T-cell (primary cell): ENCODE measurements at places on chromosomes 3 and 15.

- no peaks in the 10 kb centered on the region for H3K27me3 ChIP-seq
- H3K4me1 ChIP-seq = no peaks in the 10 kb centered on the region
- DNase-seq = no peak
- H3K36me3 ChIP-seq = no peaks in the 10 kb centered on the region
These were observed 100.4 kb upstream of the NDN start for GRCh38 chr15:23787346-23788105.

DNA sequence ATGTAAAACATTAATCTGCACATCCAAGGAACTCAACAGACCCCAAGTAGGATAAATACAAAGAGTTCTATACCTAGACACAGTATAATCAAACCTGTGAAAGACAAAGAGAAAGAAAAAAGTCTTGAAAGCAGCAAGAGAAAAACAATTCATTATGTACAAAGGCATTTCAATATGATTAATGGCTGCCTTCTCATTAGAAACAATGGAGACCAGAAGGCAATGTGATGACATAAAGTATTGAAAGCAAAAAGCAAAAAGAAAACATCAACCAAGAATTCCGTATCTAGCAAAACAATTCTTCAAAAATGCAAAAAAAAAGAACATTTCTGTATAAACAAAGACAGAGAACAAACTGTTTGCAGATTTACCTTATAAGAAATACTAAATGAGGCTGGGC, 81.1 kb downstream of the XXYLT1 start:
- H3K4me3 ChIP-seq = no peak overlapping the region
- no peak for DNase-seq
- H3K4me1 ChIP-seq = peaks cover 14% of the 10 kb centered on the region

DNA sequence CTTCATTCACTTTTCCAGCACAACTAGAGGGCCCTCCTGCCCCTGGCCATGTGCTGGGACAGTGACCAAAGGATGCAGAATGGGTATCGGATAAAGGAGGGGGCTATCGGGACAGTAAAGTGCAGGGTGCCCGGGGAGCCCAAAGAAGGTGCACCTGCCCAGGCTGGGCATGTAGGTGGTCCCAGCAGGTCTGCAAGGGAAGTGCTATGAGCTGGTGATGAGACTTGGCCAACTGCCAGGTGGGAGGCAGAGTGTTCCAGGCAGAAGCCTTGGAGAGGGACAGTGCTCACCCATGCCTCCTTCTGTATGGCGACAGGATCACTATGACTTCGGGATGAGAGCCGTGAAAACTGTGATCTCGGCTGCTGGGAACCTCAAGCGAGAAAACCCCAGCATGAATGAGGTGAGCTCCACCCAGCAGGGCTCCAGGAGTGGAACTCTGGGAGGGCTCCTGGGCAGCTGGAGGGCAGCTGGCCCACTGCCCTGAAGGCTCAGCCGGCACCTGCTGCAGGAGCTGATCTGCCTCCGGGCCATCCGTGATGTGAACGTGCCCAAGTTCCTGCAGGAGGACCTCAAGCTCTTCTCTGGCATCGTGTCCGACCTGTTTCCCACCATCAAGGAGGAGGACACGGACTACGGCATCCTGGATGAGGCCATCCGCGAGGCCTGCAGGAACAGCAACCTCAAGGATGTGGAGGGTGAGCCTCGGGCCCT, 48.4 kb downstream of the DNAH1 start:
- no peak for DNase-seq
- H3K27ac ChIP-seq = no peak overlapping the region
- H3K36me3 ChIP-seq = peaks cover 79% of the 10 kb centered on the region

DNA sequence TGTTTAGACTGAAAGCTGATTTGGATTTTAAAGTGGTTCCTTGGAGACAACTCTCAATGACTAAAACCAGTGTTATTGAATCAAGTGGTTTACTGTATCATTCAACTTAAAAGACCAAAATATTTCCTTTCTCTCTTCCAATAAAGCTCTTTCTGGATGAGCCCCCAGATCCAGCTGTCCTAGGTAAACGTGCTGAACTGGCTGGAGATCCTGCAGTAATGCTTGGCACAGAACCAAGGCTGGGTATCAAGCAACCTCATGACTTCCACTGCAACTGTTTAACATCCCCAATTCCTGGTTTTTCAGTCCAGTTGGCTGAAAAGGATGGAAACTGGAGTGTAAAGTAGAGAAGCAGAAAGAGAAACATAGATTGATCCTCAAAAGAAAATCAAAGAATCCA, 28.9 kb downstream of the SEC22C start:
- H3K4me1 ChIP-seq = peaks cover 15% of the 10 kb centered on the region
- H3K27ac ChIP-seq = no peak overlapping the region
- no peak overlapping the region for H3K4me3 ChIP-seq
- H3K27me3 ChIP-seq = no peaks in the 10 kb centered on the region
- DNase-seq = no peak

DNA sequence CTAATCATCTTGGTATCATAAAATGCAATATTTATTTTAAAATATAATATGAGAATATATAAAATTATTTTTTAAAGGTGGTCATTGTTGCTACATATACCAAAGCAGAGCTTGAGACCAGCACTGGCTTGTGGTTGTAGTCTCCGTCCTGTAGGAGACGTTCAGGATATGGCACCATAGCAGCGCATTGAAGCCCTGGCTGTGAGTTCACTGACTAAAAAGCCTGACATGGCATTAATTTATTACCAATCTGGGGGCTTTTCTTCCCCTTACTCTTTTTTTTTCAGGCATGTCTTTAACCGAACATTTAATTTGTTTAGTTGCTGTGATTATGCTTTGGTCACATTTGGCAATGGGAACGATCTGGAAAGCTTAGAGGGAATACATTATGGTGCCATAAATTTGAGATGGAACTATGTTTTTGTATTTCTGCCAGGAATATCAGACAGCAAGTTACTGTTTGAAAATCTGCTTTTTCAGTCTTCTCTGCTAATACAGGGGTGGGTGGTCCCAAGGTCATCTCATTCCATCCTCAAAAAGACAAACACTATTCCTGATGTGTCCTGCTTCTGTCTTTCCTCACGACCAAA, 108.5 kb downstream of the ZIC4 start:
- no peak overlapping the region for H3K4me3 ChIP-seq
- no peaks in the 10 kb centered on the region for H3K27me3 ChIP-seq
- H3K4me1 ChIP-seq = no peaks in the 10 kb centered on the region
- DNase-seq = no peak
- no peak overlapping the region for H3K27ac ChIP-seq
- H3K36me3 ChIP-seq = no peaks in the 10 kb centered on the region

GRCh38 chr3:5347486-5347885, 160.0 kb downstream of the EDEM1 start:
- H3K36me3 ChIP-seq = no peaks in the 10 kb centered on the region
- no peak overlapping the region for H3K4me3 ChIP-seq
- DNase-seq = no peak
- no peaks in the 10 kb centered on the region for H3K4me1 ChIP-seq
- H3K27ac ChIP-seq = no peak overlapping the region

GRCh38 chr15:50786871-50787270, 21.4 kb upstream of the SPPL2A start:
- H3K4me3 ChIP-seq = no peak overlapping the region
- H3K27me3 ChIP-seq = peaks cover 2% of the 10 kb centered on the region
- no peak for DNase-seq
- no peak overlapping the region for H3K27ac ChIP-seq

DNA sequence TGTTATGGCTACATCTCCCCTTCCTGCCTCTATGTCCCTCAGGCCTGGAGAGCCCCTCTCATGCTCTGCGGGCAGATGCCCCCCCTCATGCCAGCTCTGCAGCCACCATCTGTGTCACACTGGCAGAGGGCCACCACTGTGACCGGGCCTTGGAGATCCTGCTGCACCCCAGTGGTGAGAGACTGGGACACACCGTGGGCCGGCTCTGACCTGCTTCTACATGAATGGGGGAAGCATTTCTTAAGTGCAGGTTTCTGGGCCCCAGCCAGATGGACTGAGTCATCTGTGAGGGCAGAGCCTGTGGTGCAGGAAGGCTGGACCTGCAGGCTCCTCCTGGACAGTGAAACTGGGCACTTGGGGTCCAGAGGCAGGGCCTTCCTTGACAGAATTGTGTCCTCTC, 4.8 kb downstream of the VWA5B2 start:
- DNase-seq = no peak
- H3K4me3 ChIP-seq = no peak overlapping the region
- H3K4me1 ChIP-seq = peaks cover 14% of the 10 kb centered on the region
- H3K36me3 ChIP-seq = no peaks in the 10 kb centered on the region
- peaks cover 50% of the 10 kb centered on the region for H3K27me3 ChIP-seq

DNA sequence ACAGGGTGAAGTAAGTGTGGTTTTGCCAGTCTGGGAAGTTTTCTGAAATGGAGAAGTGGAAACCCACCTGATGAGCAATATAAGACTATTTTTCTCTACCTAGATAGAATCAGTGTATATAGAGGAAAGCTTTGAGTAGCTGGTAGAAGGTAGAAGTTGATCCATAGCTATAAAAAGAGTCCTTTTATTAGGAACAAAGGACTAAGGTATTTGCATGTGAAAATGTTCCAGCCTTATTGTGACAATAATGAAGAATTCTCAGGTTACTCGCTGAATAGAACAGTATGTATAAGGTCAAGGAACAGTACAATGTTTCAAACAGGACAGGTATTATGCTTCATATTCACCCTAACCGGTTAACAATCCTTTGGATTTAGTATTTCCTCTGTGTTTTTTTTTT, 972.2 kb downstream of the OTOL1 start:
- H3K4me3 ChIP-seq = no peak overlapping the region
- no peak for DNase-seq
- no peak overlapping the region for H3K27ac ChIP-seq
- H3K36me3 ChIP-seq = no peaks in the 10 kb centered on the region
- H3K27me3 ChIP-seq = no peaks in the 10 kb centered on the region

DNA sequence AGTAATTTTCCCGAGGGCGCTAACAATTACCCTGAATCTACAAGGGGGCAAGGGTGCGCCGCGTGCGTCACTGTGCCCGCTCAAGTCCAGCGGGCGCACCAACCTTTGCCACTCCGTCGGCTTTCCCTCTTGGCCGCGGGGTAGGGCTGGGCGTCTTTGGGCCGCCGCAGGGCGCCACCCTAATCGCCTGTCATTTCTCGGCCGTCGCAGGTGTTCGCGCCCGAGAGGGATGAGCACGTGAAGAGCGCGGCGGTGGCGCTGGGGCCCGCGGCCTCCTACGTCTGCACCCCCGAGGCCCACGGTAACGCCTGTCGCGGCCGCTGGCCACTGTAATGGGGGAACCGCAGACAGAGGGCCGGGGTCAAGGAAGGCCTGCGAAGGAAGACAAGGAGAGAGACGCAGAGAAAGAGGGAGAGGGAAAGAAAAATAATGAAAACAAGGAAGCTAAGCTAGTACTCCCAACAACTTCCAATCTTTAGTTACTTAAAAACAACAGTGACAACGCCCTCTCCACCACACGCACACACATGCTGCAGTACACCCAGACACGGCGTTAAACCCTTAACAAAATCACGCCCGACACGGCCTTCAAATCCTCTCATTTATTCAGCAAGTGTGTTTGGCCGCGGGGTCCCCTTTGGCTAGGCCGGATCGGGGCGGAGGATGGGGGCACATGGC, 3.8 kb downstream of the SKOR1 start:
- peaks cover 14% of the 10 kb centered on the region for H3K27me3 ChIP-seq
- no peak overlapping the region for H3K4me3 ChIP-seq
- no peak for DNase-seq
- H3K36me3 ChIP-seq = no peaks in the 10 kb centered on the region

DNA sequence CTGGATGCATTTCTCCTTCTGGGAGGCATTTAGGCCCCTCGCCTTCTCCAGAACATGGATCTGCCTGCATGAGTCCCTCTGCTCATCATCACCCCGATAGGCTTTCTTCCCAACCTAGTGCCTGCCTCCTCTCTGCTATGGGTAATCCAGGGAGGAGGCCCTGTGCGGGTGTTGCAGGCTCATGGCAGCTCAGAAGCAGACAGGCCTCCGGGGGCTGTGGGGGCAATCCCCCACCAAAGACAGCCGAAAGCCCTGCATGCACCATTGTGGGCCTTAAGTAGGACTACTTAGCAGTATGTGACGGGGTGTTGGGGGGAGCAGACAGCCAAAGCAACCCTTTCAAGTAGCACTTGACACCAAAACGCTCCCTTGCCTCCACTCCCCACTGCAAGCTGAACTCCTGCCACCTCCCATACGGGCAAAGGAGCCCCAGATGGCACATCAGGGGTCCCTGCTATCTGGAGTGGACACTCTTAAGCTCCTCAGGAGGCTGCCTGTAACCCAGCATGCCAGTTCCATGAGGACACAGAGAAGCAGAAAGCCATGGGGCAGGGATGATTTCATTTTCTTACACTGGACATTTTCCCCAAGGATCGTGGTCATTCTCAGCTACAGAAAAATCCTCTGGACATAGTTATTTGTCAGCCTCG, 98.8 kb upstream of the HACD2 start:
- H3K4me1 ChIP-seq = no peaks in the 10 kb centered on the region
- DNase-seq = no peak
- H3K27me3 ChIP-seq = peaks cover 14% of the 10 kb centered on the region
- H3K27ac ChIP-seq = no peak overlapping the region

GRCh38 chr3:123571973-123572365, 12.9 kb downstream of the HACD2 start:
- no peaks in the 10 kb centered on the region for H3K27me3 ChIP-seq
- no peaks in the 10 kb centered on the region for H3K36me3 ChIP-seq
- H3K27ac ChIP-seq = no peak overlapping the region
- H3K4me1 ChIP-seq = no peaks in the 10 kb centered on the region
- no peak for DNase-seq

GRCh38 chr15:48190932-48191573, 412 bp upstream of the CTXN2 start:
- no peak overlapping the region for H3K4me3 ChIP-seq
- DNase-seq = no peak
- no peaks in the 10 kb centered on the region for H3K4me1 ChIP-seq
- no peak overlapping the region for H3K27ac ChIP-seq
- peaks cover 8% of the 10 kb centered on the region for H3K27me3 ChIP-seq
- H3K36me3 ChIP-seq = no peaks in the 10 kb centered on the region

DNA sequence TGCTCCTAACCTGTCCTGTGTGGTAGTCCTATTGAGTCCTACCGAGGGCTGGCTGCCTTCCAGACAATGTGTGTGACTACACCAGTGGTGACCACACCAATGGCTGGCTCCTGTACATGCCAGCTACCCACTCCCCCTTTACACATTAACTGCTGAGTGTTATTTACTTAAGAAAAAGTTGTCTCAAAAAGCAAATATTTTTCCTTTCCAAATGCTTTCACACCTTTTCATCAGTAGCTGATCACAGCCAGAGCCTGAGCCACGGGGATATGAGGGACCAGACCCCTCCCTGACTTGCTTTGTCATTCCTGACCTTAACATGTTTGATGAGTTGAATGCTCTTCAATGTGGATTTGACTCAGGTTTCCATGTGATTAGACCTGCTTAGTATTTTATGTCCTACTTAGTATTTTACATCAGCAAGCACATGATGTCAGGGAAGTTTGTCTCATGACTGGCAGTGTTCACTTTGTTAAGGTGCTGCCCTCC, 29.6 kb upstream of the GREM1 start:
- DNase-seq = no peak
- H3K4me3 ChIP-seq = no peak overlapping the region
- no peaks in the 10 kb centered on the region for H3K36me3 ChIP-seq
- peaks cover 4% of the 10 kb centered on the region for H3K27me3 ChIP-seq
- no peaks in the 10 kb centered on the region for H3K4me1 ChIP-seq
- H3K27ac ChIP-seq = no peak overlapping the region
